ENCODE measurements at places on chromosomes 16 and 17. TPM values are rescaled to one million over a fixed set of nuclear protein-coding genes. Genes with fewer than 3 reads are reported as not detected.

Gene MARVELD3
- total RNA-seq = not detected

GRCh38 chr16:88813269-88814143, 1.8 kb upstream of the APRT start:
- H3K4me1 ChIP-seq = peaks cover 29% of the 10 kb centered on the region
- H3K4me3 ChIP-seq = no peak overlapping the region
- H3K36me3 ChIP-seq = peaks cover 16% of the 10 kb centered on the region
- no peaks in the 10 kb centered on the region for H3K27me3 ChIP-seq

DNA sequence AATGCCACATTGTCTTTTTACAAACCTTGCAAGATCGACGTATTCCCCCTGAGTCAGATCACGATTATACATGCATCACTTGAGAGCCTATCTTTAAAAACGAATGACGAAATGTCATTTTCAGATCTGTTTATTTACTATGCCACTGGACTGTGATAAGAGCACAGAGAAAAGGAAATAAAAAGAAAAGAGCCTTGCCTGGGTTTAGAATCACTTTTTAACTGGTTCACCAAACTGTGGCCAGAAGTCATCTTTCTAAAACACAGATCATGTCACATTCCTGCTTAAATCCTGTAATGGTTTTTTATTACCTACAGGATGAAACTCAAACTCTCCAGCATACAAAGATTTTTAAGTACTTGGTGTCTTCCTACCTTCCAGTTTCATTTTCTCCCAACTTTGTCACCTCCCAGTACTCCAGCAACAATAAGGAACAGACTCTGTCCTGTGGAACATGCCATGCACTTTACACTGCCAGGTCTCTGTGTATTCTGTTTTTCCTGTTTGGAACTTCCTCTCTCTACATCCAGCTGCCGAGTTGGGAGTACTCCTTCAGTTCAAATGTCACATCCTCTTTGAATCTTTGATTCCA, 91.5 kb downstream of the SNX11 start:
- DNase-seq = no peak
- no peaks in the 10 kb centered on the region for H3K27me3 ChIP-seq
- no peak overlapping the region for H3K4me3 ChIP-seq
- H3K27ac ChIP-seq = no peak overlapping the region

Gene OVCA2
- 35.1 TPM for total RNA-seq

Data from CD4-positive, alpha-beta T cell (primary cell).